Inflammatory macrophage treated with lipopolysaccharide for 4 hours (primary cell): ENCODE measurements at places on chromosomes 6 and 20.

- no peak for DNase-seq
Observed at GRCh38 chr6:43203029-43203717, 21.2 kb downstream of the CUL9 start.

- DNase-seq: peak; percentile 76
Observed at GRCh38 chr20:32031007-32031958, 20.8 kb upstream of the HCK start.

DNA sequence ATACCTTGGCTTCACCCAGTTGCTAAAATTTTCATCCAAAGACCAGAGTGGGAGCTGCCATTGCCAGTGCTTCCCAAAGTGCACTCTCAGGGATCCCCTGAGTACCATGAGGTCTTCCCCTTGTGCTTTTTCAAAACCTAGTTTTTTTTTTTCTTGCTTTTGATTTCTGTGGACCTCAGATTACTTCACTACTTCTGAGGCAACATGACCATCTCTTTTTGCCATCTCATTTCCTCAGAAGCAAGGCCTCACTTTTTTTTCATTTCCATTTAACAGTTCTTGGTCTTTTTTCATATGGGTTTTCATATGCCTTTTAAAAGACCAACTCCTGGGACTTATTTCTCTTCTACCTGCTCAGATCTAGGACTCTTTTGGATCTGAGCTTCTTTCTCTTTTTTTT, 64.1 kb upstream of the MMS22L start:
- DNase-seq: peak; percentile 54

DNA sequence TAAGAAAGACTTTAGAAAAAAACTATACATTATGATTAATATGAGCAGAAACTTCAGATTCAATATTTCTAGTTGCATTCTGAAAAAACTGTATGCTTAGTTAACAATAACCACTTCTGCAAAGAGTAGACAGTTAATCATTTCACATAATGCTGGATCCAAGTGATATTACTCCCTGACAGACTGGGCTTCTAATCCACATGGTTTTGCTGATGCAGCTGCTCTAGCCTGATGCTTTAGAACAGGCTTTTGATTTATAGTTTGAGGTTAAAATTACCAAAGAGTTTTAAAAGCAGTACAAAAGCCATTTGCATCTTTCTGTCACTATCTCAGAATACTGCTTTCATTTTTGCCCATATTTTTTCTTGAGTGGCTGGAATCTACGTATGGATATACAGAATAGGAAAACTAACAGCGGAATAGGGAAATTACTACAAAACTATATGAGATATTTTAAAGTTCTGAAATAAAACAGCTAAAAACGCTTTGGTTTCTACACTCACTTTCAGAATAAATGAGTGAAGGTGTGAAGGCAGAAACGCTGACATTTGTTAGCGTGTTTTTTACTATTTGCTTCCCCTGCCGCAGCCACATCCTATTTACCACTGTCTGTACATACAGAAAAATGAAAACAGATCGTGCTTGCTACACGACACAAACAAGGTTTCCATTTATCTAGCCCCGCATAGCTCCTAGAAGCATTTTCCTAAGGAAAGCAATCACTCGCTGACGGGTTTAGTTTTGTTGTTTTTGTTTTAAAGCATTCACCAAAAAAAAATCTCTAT, 61.7 kb downstream of the METTL24 start:
- peak; percentile 2 for DNase-seq

GRCh38 chr20:23255106-23255505, 95.5 kb upstream of the NXT1 start:
- DNase-seq: no peak

DNA sequence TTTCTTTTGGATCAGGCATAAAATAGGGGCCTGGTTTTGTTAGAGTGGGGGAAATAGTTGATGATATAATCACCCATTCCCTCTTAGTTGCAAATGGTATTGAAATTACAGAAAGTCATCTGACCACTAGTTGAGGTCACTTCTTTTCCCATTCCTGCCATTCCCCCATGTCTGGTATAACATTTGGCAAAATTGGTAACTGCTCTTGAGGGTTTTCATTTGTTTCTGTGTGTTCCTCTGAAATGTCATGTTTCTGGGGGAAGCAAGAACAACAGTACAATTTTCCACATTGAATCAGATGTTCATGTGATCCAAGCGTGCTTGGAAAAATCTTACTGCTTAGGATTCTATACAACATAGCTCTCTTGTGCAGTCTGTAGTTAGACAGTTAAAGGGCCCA, 7.3 kb downstream of the AIG1 start:
- DNase-seq: no peak

DNA sequence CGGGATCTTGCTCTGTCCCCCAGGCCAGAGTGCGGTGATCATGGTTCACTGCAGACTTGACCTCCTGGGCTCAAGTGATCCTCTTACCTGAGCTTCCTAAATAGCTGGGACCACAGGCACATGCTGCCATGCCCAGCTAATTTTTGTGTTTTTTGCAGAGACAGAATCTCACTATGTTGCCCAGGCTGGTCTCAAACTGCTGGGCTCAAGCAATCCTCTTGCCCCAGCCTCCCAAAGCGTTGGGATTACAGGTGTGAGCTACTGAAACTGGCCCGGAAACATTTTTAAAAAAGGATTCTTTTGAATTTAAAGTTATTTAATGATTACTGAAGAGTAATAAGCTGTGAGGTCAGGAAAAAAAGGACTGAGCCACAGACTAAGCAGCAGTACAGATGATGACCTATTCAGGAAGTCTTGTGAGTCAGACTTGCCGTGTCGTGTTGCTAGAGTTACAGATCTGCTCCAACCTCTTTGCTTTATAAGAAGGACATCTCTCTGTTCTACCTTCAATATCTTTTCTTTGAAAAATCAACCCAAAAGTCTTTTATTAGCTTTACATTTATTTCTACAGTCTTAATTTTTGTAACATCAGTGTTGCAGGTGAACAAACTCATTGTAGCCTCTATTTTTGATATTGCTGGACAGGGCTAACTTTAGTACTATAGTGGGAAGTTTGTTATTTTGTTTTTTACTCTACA, 108.7 kb downstream of the NCOA3 start:
- DNase-seq: peak; percentile 84

DNA sequence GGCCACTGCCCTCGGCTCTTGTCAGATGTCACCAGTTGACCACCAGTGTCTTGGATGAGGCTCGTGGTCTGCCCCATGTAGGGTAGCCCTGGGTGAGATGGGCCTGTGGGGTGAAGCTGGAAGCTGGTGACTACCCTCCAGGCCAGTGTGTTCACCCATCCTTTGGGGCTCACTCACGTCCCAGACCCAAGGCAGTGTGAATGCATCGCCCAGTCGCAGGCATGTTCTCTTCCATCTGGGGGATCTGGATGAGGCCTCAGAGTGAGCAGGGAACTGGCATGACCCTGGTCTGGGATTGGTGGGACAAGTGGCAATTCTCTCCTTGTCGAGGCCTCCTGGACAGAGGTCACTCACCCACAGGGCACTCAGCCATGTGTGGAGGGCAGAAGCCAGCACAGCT, 120.1 kb upstream of the PHACTR3 start:
- DNase-seq: no peak

GRCh38 chr6:149929422-149929821, 6.5 kb upstream of the RAET1G start:
- DNase-seq: no peak

DNA sequence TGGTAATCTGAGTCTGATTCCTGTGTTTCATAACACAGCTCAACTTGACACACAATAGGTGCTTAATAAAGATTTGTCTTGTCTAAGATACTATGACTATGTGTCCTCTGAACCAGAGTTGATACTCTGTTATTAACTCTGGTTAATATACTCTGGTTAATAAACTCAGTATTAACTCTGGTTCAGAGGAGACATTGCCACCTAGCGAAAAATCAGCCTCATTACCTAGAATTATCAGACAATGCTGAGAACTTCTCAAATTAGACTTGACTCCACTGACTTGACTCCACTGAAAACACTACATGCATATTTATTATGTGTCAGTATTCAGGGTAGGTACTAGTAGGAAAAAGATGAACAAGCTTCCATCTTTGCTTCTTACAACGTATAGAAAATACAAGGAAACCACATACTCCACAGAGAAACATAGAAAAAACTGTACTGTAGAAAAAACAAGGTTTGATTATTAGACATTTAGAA, 73.9 kb downstream of the AHI1 start:
- peak; percentile 61 for DNase-seq

GRCh38 chr20:43658723-43659419, 8.0 kb upstream of the MYBL2 start:
- DNase-seq: no peak

GRCh38 chr6:41527721-41528408, 18.3 kb upstream of the FOXP4 start:
- DNase-seq: no peak

DNA sequence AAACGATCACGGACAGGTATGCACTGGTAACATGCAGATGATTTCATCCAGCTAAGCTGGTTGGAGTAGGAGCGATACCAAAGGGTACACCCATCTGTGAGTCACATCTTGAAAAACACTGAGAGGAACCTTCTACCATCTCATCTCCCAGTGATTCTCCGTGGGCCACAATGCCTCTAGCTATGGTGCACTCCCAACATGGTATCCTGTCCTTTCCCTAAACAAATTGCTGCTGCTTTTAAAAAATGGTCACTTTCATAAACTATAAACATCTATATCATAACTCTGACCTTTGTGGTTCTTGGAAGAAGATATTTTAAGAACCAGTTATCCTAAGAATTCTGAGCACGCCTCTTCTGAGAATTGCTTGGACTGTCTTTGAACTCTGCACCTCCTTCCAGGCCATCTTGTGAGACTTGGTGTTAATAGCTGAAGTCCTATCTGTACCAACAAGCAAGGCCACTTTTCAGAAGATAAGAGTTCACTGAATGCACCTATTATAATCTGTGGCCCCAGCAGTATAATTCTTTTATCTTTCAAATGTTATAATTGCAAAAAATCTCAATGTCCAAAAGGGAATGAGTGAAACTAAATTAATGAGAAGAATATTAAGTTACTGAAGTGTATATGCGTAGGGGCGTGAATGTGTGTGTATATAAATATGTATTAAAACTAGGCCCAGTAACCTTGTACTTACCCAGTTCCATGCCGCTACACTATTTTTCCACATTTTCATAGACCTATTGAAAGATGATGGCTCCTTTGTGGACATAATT, 70.5 kb upstream of the TPD52L1 start:
- DNase-seq: no peak

GRCh38 chr6:125748406-125749172, 843 bp upstream of the HEY2 start:
- DNase-seq: no peak

DNA sequence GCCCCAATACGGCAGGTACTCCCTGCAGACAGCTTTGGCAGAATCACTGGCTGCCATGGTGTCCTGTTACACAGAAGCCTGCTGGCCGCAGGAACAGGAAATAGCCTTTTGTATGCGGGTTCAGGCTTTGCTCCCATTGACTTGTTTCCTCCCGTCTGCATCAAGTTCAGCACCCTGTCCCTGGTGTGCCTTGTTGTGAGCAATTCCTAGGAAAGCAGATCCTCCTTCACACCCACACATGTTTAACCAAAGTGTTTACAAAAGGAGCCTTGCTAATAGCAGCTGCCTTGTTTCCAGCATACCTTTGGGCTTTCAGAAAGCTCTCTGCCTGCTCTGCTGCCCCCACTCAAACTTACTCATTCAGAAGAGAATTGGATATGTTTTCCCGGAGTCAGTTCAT, 127.2 kb upstream of the SUPT3H start:
- DNase-seq: no peak

- no peak for DNase-seq
Observed at GRCh38 chr6:135919026-135919425, 67.5 kb downstream of the PDE7B start.

GRCh38 chr20:17651129-17651759, 30.8 kb downstream of the RRBP1 start:
- no peak for DNase-seq
